ENCODE measurements at places on chromosomes 4 and X.

DNA sequence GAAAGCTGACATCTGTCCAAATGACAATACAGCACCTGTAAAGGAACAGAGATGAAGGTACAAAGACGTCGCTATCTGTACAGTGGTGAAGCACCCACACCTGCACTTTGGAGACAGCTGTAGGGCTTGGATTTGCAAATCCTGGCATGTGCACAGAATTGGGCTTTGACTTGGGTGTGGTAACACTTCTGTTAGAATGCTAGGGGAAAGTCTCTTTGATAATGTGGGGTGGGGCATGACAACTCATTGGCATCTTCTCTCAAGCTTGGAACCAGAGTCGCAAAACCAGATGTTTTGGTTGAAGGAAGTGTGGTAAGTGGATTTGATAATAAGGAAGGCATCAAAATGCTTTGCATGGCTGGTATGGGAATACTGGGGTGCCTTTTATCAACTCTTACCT lies 55.5 kb downstream of the VCX3B start:
- DNase-seq: no peak

- no peak for DNase-seq
Measured at GRCh38 chr4:108126806-108127205, 41.9 kb downstream of the LEF1 start.

GRCh38 chr4:39324897-39325613 lies 41.1 kb downstream of the RFC1 start:
- DNase-seq: no peak

DNA sequence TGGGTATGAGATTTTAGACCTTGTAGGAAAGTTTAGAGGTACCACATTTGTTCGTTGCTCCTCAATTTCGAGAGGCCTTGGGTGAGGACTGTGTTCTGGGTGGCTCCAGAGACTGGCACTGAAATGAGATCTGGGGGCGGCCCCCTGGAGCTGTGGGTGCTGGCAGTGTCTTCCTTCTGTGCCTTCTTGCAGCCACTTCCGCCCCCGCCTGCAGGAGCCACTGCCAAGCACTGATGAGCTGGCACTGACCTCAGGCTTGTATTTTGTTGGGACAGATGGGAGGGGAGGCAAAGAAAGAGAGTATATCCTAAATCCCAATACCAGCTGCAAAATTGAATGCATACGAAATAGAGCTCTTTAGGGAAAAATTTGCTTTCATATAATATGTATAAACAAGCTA lies 64.5 kb upstream of the CLDN34 start:
- no peak for DNase-seq

- DNase-seq: no peak
Measured at GRCh38 chr4:3039706-3040366, 34.5 kb downstream of the HTT-AS start.

DNA sequence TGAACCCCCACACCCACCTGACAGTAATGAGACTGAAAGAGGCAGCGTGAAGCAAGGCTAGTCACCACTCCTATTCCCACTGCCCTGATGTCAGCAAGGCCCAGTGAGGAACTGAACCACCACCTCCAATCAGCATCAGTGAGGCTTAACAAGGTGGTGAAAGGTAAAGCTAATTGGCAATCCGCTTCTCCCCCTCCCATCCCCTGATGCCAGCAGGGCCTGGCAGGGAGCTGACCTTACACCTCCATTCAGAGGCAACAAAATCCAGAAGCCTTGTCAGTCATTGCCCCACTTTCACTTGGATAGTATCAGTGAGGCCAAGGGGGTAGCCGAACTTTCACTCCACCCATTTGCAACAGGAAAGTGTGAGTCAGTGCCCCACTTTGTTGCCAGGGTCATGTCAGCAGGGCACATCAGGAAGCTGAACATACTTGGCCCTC lies 60.8 kb downstream of the AWAT2 start:
- no peak for DNase-seq

- no peak for DNase-seq
Measured at GRCh38 chrX:13165266-13166189, 121.1 kb upstream of the FAM9C start.

- no peak for DNase-seq
Measured at GRCh38 chrX:65407157-65407626, 127.4 kb downstream of the LAS1L start.

- DNase-seq: no peak
Measured at GRCh38 chr4:180909279-180909678, 1333.9 kb upstream of the TENM3 start.

DNA sequence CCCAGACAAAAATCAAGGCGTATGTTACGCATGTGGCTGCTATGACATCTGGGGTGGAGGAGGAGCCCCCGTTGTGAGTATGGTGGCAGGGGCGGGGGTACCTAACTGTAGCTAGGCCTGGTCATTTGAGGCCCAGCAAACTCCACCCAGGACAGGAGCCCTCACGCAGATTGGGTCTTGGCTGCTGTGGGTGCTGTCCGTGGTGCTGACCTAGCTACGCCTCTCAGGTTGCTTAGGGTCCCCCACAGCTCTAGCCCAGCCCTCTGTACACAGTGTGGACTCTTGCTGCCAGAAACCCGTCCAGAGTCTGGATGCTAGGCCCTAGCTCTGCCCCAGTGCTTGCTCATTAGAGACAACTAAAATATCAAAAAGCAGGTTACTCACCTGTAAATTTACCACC lies 146.7 kb upstream of the PSAPL1 start:
- DNase-seq: no peak
